ENCODE measurements at places on chromosomes 1 and 21.
A peak's percentile ranks its signal among the peaks of the same experiment; 100 is the strongest.

DNA sequence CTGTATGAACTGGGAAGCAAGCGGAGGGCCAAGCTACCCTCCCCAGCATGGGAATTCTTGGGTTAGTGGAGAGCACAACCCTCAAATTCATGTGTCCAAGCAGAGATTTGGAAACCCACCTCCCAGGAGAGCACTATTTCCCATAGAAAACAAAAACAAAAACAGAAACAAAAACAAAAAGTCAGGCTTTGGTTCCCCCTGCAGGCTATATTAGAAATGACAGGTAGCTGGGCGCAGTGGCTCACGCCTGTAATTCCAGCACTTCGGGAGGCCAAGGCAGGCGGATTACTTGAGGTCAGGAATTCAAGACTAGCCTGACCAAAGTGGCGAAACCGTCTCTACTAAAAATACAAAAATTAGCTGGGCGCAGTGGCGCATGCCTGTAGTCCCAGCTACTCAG lies 10.8 kb downstream of the MINDY1 start:
- peak; percentile 56 for DNase-seq

DNA sequence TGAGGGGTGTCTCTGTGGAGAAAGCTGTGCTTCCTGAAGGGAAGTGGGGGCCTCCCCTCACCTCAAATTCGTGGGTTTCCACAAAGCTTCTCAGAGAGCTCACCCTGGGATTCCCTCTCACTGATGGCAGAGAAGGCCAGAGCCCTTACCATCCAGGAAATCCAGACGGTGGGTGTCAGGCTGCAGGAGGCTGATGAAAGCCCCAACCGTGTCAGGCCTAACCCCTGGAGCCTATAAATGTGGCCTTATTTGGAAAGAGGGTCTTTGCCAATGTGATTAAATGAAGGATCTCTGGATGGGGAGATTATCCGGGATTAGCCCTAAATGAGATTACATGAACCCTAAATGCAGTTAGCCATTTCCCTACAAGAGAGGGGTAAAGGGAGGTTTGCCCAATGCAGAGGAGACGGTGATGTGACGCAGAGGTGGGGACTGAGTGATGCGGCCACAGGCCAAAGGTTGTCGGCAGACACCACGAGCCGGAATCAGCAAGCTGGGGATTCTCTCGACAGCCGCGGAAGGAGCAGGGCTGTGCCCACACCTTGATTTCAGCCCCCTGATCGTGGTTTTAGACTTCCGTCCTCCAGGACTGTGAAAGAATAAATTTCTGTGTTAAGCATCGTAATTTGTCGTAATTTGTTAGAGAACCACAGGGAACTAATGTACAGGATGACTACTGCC lies 82.6 kb downstream of the TOMM20 start:
- no peak for DNase-seq

GRCh38 chr1:6470132-6471085 lies 4.4 kb upstream of the TNFRSF25 start:
- DNase-seq = no peak

DNA sequence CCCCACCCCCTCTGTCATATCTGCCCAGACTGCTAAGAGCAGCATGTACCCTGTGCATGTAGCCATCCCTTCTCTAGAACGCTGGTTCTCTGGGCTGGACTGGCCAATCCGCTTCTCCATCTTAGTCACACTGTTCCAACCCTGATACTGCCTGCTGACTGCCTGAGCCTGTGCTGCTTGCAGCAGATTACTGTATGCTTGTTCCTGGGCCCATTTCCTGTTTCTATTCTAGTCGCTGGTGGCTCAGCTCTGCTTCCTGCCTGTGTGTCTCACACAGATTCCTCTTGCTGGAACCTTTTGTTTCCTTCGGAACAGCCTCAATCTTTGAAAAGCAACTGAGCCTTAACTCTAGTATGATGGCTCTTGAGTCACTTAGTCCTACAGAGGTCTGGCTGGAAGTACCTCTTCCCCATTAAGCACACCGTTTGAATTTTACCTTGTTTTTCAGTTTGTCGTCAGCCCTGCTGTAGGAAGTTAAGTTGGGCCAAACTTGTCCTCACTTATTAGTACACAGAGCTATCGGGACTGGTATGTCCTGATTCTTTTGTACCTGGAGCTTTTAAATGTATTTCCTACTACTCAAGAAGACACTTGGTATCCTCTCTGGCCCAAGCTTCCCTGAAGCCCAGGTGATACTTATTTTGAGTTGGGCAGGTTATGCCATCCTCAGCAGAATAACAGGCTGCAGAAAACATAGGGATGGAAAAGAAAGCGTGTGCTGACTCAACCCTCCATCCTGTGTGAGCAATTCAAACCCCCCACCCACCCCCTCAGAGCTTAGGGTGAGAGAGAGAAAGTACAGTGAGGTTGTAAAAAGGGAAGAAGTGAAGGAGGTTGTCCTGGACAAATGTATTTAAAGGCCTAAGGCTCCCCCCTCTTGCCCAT lies 43.4 kb upstream of the PIGV start:
- DNase-seq = peak; percentile 92

- DNase-seq = no peak
These were observed 59.9 kb downstream of the JAK1 start for GRCh38 chr1:64906447-64906846.

GRCh38 chr1:217078078-217078690 lies 355.0 kb upstream of the ESRRG start:
- no peak for DNase-seq

GRCh38 chr1:156492013-156492590 lies 8.5 kb downstream of the MEF2D start:
- no peak for DNase-seq

- no peak for DNase-seq
These were observed 48.5 kb upstream of the LRRN2 start for GRCh38 chr1:204733869-204734596.

- peak; percentile 99 for DNase-seq
These were observed 22.7 kb downstream of the SLX9 start for GRCh38 chr21:44962403-44962966.

GRCh38 chr21:33360281-33360680 lies 35.5 kb downstream of the IFNAR1 start:
- DNase-seq = peak; percentile 83

DNA sequence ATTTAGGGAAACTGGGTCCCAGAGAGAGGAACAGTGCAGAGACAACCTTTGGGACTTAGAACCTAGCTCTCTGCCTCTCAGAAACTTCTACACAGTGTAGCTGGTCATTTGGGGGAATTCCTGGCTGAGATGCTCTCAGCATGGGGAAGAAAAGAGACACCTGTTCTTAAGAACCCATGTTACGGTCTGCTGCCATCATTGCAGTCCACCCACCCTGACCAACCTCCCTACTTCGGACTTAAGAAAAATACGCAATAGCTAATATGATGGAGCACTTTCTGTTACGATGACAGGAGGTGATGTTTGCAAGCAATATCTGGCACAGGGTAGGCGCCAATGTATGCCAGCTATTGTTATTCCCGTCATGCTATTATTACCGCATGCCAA lies 177.9 kb downstream of the IGSF21 start:
- no peak for DNase-seq

DNA sequence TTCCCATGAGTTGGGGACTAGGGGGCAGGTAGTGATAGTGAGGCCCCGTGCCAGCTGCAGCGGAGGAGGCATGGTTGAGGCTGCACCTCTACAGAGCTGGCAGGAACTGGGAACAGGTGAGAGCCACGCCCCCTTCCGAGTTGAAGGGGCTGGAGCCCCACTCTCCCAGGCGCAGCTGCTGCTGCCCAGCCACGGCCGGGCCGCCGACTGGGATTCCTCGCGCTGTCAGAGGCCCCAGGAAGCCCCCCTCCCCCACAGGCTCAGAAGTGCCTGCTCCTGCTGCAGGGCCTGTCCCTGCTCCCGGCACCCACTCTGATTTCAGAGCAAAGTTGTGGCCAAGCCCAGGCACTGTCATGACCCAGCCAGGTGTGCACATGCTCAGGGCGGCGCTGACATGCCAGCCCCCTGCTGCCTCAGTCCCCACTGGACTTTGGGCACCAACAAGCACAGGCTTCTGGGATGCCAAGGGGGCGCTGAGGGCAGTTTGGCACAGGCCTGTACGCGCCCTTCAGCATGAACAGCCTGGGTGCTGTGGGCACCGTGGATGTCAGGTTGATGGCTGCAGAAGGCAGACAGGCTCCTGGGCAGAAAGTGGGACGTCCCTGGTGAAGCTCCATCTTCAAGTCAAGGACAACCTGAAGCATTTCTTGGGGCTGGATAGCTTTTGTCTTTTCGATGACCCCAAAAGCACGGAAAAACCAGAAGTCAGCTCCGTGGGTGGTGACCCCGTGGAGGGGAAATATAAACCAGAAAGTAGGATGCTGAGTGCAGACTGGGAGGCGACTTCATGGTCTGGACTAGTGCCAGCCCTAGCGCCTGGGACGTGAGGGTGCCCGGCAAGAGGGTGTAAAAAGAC lies 121.5 kb downstream of the SIM2 start:
- DNase-seq = no peak

GRCh38 chr1:151545542-151545941 lies 5.4 kb downstream of the TUFT1 start:
- DNase-seq = no peak

- no peak for DNase-seq
These were observed 3.0 kb downstream of the GGPS1 start for GRCh38 chr1:235331401-235331800.

DNA sequence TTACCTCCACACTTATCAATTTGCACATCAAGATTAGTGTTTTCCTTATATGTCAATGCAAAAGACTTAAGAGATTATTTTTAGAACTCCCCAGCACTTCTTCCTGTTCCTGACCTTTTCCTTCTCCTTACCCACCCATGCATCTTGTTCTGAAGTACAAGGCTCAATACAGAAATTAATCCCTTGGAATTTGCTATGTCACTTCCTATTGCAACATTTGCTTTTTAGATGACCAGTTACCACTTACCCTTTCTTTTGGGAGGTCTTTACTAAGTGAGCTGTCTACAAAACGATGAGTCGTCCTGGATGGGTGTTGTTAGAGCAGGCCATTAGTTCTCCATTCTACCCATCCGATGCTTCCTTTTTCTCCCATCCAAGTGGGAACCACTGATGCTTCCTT lies 221.2 kb downstream of the FMN2 start:
- DNase-seq = peak; percentile 94

GRCh38 chr21:42272109-42272962 lies 42.9 kb downstream of the TFF3 start:
- no peak for DNase-seq

GRCh38 chr1:4215391-4215790 lies 315.3 kb upstream of the C1orf174 start:
- no peak for DNase-seq

DNA sequence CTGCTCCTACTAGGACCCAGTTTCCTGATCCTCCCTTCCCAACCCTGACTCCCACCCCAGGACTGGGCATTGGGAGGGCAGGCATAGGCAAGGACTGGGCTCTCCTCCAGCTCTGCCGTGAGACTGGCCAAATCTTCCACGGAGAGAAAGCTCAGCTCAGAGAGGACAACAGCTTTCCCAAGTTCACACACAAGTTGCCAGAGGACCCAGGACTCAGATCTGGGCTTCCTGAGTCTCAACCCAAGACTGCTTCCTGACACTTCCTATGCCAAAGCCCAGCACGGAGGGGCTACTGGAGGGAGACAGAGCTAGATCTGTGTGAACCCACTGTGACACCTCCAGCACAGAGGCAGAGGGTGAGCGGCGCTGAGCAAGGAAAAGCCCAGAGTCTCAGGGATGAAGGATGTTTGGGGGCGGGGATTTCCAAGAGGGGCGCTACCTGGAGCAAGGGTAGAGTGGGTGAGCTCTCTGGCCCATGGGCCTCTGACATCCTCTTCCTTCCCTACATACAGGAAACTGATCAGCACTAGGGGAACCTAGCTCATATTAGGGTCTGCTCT lies 7.1 kb downstream of the PDZK1IP1 start:
- DNase-seq = peak; percentile 24

GRCh38 chr1:64933296-64934070 lies 32.9 kb downstream of the JAK1 start:
- DNase-seq = peak; percentile 97

DNA sequence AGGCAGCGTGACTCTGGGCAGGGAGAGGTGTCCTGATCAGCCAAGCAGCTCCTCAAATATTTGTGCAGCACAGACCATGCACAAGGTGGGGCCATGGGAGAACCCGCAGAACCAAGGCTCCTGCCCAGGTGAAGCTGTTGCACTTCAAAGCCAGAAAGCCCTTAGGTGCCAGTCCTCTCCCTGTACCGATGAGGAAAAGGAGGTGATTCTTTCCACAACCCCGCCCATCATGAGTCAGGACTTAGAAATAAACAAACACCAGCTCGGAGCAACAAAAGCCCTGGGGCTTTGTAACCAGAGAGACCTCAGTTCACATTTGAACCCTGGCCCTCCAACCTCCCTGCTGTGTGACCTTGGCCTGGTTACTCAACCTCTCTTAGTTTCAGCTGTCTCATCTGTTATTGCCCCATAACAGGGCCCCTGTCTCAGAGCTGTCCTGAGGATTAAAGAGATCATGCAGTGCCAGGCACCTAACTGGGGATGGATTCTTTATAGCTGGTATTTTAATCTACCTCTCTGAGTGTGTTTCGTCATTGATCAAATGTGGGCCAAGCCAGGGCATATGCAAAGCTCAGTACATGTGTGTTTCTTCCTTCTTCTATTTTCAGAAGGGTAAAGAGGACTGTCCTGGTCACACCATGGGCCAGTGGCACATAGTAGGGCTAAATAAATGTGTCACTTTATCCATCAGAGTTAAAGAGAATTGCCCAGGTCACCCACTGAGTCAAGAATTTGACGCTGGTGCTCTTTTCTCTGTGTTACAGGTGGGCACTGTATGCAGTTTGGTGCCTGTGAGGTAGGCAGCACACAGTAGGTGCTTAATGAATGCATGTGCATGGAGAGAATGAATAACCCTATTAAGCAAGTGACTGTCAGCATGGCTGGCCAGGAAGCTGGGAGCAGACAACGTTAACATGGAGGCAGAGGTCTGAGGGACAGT lies 1.4 kb downstream of the LDLRAD1 start:
- DNase-seq = peak; percentile 15

- peak; percentile 48 for DNase-seq
These were observed 29.0 kb upstream of the KHDRBS1 start for GRCh38 chr1:31984419-31985347.

GRCh38 chr1:56098946-56099345 lies 480.4 kb downstream of the PLPP3 start:
- peak; percentile 89 for DNase-seq

- DNase-seq = no peak
These were observed 27.9 kb downstream of the PRDM15 start for GRCh38 chr21:41851090-41851790.
